Smooth muscle cell of the brain vasculature (primary cell): ENCODE measurements at places on chromosomes 5 and 9.
A peak's percentile ranks its signal among the peaks of the same experiment; 100 is the strongest.

DNA sequence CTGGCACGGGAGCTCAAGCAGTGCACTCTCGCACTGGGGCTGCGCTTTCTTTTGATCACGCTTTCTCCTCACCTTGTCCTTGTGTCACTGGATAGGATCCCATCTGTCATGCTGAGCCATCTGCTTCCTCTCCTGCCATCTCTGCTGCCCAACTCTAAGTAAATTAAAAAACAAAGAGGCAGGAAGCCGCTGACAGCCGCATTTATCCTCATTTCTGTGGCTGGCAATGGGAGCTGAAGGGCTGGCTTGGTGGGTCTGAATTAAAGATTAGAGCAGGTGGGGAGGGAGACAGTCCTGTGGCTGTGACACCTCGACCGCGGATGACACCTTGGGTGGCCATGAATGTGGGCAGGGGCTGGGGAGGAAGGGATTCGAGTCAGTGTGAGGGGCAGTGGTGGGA, 159.2 kb upstream of the ALDH1B1 start:
- DNase-seq, result no peak

DNA sequence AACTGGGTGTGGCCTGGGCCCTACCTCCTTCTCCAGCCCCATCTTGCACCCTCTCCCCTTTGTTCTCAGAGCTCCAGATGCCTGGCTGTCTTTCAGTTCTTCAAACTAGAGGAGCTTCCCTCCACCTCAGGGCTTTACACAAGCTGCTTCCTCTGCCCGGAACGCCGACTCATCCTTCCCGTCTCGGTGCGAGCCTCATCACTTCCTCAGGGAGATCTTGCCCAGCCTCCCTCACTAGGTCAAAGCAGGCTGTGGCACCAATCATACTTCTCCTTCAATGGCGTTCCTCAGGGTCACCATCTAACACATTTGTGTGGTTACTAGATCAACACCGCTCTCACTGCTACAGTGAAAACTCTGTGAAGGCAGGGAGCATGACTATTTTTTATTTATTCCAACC, 56.2 kb upstream of the ZSWIM6 start:
- DNase-seq, result no peak

- DNase-seq, result no peak
Observed at GRCh38 chr9:35091536-35091935, 4.9 kb downstream of the PIGO start.

DNA sequence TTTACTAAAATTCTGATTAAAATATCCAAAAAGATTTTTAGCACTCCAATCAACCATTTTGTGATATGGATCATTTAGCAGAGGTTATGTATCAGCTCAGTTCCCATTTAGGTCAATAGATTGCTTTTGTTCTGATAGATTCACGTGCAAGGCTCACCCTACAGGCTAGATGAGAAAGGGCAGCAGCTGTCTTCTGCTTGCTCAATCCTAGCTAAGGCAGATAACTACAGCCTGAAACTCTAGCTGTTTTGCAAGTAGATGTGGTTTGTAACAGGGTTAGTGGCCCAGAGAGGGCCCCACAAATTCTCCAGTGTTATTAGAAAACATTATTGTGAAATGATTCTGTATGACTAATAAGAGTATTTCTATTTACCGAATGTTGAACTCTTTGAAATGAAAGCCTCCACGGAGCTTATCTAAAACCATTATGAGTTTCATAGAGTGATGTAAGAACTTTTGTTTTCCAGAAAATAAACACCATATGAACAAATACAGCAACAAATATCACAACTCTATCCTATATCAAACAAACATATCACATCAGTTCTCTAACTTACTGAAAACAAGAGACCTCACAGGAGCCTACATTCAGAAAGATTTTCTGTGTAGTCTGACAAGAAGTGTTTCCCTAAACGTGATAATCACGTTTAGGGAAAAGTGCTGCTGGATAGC, 841.9 kb upstream of the ACO1 start:
- DNase-seq, result peak; percentile 7

- DNase-seq, result no peak
Observed at GRCh38 chr9:96199006-96199405, 103.0 kb downstream of the HSD17B3 start.

DNA sequence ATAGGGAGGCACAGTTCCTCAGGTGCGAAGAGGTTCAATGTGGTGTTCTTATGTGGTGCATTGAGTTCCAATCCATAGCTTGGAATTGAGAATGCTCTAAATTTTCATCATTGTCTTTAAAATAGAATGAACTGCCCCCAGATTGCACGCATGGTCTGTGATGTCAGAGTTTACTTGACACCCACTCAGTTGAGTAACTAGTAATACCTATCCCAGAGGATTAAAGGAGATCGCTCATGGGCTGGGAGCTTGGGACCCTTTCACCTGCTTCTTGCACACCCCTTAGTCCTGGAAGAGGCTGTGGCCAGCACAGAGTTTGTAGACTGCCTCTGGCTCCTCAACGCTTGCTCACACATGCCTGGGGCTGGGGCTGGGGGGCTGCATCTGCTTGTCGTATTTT, 95.1 kb upstream of the OTULINL start:
- DNase-seq, result no peak

DNA sequence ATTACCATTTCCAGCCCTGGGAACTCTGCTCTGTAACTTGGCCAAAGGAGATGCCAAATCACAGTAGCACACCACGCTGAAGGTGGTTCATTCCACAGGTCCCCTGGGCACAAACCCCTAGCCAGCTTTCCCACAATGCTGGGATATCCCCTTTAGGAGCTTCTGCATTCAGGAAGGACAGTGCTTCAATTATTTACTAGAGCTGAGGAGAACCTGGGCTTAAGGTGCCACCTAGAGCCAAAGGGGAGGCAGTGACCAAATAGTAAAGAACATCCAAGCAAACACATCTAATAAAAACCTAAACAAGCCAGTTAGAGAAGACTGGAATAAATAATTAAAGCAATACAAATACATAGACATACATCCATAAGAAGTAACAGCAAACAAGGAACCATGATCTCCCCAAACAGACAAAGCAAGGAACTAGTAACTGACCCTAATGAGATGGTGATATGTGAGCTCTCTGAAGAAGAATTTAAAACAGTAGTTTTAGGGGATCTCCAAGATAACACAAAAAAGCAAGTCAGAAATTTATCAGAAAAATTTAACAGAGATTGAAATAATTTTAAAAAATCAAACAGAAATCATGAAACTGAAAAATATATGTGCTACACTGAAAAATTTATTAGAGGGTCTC, 14.6 kb downstream of the KIF4B start:
- no peak for DNase-seq

GRCh38 chr9:71767163-71767775, 1.0 kb downstream of the CEMIP2 start:
- DNase-seq, result no peak

DNA sequence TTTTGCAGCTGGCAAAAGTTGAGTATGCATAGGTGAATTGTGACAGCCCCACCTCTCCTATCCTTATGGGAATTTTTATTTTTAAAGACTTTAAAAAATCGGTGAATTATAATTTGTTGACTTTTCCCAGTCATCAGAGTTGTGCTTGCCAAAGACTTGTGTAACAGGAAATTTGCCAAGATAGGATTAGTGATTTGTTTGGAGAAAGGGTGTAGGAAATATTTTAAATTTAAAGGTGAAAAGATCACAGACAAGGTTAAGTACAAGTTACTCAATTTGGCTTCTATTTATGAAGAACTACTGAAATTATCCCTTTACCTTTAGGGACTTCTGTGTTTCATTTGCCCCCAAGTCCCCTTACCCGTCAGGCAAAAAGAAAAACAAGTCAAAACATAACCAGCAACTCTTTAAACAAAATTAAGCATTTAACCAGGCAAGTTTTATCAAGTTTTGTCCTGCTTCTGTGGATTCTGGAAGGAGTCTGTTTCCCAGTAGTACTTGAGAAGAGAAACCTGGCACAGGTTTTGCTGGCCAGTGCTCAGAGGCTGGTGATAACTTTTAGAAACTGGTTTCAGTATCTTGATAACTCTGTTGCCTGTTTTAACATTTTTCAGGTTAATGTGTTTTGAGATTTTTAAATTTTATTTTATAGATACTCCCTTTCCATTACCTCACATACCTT, 285.4 kb downstream of the MAST4 start:
- DNase-seq, result no peak

GRCh38 chr5:59661954-59662615, 231.4 kb downstream of the PDE4D start:
- DNase-seq, result no peak

- DNase-seq, result no peak
Observed at GRCh38 chr5:113273948-113274347, 160.8 kb downstream of the TSSK1B start.

GRCh38 chr5:34487956-34488355, 168.2 kb upstream of the RAI14 start:
- DNase-seq, result no peak

DNA sequence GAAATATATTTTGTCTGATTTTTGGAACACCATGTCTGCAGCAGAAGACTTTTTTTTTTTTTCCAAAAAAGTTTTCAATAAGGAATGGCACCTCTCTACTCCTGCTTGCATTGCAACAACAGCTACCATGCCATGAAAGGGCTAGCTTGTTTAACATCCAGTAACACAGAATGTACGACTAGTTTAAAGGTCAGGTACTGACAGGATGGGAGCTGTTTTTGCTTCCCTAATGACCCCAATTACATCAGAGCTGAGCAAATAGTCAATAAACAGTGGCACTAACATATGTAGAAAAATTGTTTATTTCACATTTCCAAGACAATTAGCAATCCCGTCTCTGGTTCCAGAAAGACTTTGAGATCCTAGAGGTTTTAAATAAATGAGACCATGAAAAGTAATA, 693.8 kb downstream of the NR2F1-AS1 start:
- DNase-seq, result no peak

DNA sequence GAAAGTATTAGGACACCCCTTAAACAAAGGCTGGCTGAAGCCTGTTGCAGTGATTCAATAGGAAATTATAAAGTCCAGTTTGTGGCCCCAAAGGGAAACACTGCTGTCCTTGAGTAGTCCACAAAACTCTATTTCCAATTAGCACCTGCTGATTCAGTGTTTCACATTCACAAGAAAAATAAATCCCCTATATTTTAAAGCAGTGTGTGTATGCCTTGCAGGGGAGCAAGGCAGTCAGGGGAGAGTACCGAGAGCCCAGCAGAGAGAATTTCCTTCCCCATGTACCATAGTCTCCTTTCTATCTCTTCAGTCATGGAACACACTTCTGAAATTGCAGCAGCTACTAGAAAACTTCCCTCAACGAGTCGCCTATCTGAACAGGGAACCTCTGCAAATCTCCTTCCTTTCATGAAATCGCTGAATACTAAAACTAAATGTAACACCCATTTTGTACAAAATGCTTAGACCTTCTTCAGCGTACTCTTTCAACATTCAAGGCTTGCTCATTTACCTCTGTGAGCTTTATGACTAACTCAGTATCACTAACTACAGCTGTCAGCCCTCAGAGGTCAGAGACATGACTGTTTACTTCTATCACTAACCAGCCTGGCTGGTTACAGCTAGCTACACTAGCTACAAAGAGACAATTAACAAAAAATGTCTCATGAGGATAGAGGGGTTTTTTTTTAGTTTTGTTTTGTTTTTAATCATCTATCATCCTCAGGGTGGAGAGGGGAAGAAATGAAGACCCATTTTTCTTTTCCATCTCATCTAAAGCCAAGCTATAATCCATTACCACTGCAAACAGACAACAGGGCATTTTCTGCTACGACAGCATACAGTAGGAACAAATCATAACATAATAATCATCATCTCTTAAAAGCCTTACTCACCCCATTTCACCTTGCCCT, 188.7 kb downstream of the EBF1 start:
- no peak for DNase-seq

DNA sequence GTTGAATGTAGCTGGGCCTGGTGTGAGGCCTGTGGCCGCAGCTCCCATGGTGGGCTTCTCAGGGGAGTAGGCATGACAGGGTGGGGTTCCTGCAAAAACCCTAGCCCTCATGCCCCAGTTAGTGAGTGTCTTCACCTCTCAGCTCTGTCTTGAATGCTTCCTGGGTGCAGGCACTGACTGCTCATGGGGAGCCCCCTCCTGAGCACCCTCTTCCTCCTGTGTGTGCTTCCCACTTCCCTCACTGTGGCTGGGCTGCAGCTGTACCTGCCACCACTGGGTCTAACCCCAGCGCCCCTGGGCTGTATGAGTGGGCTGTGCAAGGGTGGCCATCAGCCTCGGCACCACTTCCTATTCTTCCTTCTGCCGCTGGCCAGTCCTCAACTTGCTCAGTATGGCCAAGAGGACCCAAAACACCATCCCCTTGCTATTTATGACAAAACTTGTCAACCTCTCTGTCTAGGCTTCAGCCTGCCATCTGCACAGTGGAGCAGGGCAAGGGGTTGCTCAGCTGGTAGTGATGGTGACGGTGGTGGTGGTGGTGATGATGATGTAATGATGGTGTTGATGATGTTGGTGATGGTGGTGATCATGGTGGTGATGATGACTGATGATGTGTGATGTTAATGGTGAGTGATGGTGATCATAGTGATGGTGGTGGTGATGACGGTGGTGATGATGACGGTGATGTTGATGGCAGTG, 67.5 kb downstream of the RXRA start:
- no peak for DNase-seq
